Activated T-helper 1 cell treated with Interleukin-2 at 50 U/mL for 16 hours (primary cell): ENCODE measurements at places on chromosomes 3 and 15.

- no peak for DNase-seq
Observed at GRCh38 chr3:71462586-71462985, 120.9 kb downstream of the FOXP1 start.

DNA sequence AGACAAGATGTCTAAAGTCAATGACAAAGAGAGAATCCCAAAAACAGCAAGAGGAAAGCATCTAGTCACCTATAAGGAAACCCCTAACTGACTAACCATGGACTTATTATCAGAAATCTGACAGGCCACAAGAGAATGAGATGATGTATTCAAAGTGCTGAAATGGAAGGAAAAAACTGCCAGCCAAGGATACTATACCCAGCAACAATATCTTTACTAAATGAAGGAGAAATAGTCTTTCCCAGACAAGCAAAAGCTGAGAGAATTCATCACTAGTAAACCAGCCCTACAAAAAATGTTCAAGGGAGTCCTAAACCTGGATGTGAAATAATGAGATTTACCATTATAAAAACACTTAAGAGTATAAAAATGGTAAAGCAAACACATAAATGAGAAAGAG, 128.0 kb downstream of the SATB1 start:
- DNase-seq: no peak

- DNase-seq: no peak
Observed at GRCh38 chr3:71232175-71232679, 351.3 kb downstream of the FOXP1 start.

- DNase-seq: no peak
Observed at GRCh38 chr15:91889111-91889815, 35.8 kb downstream of the SLCO3A1 start.
